ENCODE measurements at places on chromosomes 1 and 21. TPM values are rescaled to one million over a fixed set of nuclear protein-coding genes. Genes with fewer than 3 reads are reported as not detected.

The CRP gene
- not detected for total RNA-seq

The DENND2C gene
- 3.7 TPM for total RNA-seq

The C1orf198 gene
- 73.9 TPM for total RNA-seq

The FCRL6 gene
- 0.16 TPM for total RNA-seq

The PKP1 gene
- total RNA-seq, result 0.16 TPM

The NECTIN4 gene
- total RNA-seq, result not detected

DNA sequence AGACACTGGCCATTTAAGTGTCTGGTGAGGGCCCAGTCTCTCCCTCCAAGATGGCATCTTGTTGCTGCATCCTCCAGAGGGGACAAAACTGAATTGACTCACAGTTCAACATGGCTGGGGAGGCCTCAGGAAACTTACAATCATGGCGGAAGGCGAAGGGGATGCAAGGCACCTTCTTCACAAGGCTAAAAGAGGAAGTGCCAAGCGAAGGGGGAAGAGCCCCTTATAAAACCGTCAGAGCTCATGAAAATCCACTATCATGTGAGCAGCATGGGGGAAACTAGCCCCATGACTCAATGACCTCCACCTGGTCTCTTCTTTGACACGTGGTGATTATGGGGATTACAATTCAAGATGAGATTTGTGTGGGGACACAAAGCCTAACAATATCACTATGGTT, 280.1 kb downstream of the HHAT start:
- DNase-seq, result no peak

- no peak for DNase-seq
These were observed 12.2 kb downstream of the SH3BP5L start for GRCh38 chr1:248813546-248813945.

DNA sequence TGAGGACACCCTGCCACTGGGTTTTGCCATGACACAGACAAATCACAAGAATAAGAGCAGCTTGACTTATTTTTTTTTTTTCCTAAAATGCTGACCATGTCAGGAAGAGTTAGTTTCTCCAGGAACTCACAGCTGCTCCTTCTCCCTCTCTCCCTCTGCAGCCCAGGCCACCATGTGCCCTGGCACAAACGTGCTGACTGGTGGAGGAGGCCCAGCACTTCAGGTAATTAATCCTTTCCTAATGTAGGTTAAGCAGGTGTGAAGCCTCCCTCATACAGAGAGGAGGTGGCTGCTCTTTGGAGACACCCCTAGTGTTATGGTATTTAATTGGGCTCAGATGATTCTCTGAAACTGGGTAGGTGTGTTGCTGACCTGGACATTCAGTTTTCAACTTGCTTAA, 129.8 kb upstream of the USH2A start:
- DNase-seq, result no peak

- no peak for DNase-seq
These were observed 22.8 kb upstream of the GPX7 start for GRCh38 chr1:52579415-52579814.

DNA sequence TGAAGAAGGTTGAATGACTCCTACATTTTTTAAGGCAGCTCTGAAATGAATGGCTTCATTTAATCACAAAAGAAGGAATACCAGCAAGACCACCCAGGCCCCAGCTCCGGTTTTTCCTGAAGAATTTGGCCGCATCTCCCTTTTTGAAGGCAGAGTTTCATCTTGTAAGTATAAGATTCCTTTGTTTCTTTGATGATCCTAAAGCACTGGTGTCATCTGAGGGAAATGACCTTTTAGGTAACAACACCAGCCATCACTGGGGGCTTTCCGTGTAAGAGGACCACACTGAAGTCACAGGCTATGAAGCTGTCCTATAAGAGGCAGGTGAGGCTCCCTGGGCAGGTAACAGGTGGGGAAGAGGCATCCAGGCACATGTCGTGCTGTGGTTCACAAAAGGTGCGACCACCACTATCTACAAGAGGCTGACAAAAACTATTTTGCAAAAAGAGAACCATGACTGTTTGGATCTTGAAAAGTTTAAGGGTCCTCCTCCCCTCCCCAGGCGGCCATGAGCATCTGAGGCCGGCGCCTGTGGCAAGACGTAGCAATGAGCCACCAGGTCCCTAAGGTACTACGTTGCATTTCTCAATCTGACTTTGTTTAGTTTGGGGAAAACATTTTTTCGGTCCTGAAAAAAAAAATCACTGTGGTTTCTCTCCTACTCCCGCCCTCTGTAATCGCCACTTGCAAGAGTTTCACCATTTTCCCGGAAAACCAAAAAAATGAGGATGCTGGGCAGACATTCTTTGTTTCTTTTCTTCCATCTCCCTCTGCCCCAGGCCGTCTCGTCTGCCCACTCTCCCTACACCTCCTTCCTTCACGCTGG, 46.3 kb upstream of the IRF2BP2 start:
- DNase-seq, result no peak

DNA sequence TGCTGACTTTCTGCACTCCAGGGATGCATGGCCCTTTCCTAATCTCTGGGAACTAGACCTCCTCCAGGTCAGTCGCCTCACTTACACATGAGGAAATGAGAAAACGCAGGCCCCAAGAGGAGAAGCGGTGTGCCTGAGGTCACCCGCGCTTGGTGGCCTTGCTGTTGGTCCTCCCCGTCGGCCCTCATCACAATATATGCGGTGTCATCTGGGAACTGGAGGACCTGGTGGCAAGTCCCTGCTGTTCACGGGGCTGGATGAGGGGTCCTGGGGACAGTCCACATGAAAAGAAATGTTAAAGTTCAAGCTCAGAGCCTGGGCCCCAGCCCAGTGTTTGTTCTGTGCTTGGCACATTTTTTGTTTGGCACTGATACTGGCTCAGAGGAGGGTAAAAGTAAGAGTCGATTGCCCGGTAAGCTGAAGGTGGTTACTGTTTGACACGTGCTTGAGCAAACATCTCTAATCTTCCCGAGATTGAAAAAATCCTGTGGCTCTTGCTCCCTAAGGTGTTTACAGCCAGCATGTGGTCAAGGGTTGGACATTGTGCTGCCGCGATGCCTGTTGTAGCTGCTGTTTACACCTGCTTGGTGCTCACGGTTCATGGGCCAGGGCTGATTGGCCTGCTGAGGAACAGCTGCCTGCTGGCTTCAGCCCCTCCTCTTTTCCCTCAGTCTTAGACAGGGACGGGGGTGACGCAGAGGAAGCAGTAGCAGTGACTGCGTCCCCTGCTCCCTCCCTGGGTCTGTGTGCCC, 5.2 kb downstream of the COQ8A start:
- peak; percentile 73 for DNase-seq

DNA sequence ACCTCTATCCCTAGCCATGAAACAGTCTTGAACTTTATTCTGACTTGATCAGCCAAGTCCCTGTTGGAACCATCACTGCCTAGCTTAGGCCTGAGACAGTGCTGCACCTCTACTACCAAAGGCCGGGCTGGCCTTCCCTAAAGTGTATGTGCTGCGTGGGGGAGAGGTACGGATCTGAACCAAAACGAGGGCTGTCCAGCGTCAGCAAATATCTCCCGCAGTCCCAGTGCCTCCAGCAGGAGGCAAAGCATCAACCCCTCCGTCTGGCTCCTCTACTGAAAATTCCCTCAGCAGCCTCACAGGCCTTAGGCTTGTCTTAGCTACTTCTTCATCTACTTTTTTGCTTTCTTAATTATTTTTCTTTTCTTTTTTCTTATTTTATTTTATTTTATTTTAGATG, 33.3 kb upstream of the KIF26B start:
- peak; percentile 60 for DNase-seq

GRCh38 chr21:14911351-14911750, 153.4 kb downstream of the NRIP1 start:
- no peak for DNase-seq

DNA sequence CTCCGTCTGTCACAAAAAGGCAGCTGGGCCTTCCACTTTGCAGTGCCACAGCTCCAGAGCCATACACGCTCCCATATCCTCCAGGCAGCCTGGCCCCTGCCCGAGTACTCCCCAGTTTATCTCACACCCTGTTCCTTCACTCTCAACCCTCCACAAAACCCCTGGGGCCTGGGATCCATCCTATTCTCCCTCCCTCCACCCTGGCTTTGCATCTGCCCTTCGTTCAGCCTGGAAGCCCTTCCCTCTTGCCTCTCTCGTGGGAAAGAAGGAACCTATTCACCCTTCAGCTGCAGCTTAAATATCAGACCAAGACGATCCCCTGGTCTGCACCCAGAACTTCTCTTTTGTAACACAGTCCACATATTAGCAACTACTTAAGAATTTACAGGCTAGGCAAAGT, 56.7 kb downstream of the CAMK2N1 start:
- DNase-seq, result no peak

GRCh38 chr1:115275216-115275615, 62.8 kb downstream of the NGF start:
- no peak for DNase-seq

DNA sequence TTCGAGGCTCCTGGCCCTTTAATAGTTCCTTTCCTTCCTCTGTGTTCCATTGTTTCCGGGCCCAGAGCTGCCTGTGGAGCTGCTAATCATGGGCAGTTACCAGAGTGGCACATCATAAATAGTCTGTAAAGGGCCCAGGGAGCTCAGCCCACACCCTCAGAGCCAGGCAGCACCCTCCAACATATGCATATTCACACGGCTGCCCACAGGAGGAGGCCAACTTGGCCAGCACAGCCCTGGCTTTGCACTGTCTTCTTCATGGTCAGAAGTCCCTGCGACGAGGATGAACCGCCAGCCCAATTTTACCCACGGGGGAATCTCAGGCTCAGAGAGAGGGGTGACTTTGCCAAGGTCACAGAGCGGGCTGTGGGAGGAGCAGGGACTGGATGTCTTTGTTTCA, 172.5 kb downstream of the TRABD2B start:
- no peak for DNase-seq

GRCh38 chr1:5815716-5816115, 176.5 kb downstream of the NPHP4 start:
- no peak for DNase-seq

GRCh38 chr21:34018910-34019309, 54.5 kb upstream of the MRPS6 start:
- DNase-seq, result no peak

- no peak for DNase-seq
These were observed 25.1 kb downstream of the RRP1B start for GRCh38 chr21:43684424-43684823.

GRCh38 chr1:214469290-214469689, 82.1 kb downstream of the PTPN14 start:
- DNase-seq, result no peak

GRCh38 chr1:207499573-207499972, 3.6 kb downstream of the CR1 start:
- peak; percentile 81 for DNase-seq

DNA sequence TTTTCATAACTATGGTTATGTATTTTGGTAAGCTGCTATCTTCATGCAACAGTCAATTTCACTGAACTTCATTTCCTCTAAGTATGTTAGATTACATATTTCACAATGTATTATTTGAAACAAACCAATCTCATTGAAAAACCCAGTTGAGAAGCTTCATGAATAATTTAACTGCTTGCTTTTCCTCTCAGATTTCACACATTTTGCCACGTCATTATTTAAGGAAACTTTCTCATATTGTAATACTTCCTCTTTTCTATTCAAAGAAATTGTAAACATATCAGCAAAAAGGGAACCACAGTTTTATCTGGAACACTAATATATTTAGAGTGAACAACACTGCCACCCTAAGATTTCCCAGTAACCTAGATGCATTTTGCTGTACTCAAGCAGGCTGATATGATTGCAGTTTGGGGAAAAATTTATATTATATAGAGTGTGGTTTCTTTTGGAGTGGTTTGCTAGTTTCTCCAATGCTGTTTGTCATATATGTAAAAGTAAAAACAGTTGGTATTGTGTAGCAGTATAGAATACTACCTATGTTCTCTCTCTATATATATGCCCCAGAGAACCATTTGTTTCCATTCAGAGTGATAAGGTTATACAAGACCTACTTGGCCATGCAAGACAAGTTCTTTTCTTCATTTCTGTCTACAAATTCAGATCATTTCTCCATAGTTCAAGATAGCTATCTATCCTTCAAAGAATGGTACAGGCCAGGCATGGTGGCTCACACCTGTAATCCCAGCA, 28.4 kb upstream of the AHCTF1 start:
- DNase-seq, result no peak

GRCh38 chr1:185425163-185425562, 108.1 kb upstream of the IVNS1ABP start:
- no peak for DNase-seq

DNA sequence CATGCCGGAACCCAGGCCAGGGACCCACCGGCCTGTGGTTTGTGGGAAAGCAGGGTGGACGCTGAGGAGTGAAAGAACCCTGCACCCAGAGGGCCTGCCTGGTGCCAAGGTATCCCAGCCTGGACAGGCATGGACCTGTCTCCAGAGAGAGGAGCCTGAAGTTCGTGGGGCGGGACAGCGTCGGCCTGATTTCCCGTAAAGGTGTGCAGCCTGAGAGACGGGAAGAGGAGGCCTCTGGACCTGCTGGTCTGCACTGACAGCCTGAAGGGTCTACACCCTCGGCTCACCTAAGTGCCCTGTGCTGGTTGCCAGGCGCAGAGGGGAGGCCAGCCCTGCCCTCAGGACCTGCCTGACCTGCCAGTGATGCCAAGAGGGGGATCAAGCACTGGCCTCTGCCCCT, 18.5 kb downstream of the CSF1 start:
- peak; percentile 64 for DNase-seq

DNA sequence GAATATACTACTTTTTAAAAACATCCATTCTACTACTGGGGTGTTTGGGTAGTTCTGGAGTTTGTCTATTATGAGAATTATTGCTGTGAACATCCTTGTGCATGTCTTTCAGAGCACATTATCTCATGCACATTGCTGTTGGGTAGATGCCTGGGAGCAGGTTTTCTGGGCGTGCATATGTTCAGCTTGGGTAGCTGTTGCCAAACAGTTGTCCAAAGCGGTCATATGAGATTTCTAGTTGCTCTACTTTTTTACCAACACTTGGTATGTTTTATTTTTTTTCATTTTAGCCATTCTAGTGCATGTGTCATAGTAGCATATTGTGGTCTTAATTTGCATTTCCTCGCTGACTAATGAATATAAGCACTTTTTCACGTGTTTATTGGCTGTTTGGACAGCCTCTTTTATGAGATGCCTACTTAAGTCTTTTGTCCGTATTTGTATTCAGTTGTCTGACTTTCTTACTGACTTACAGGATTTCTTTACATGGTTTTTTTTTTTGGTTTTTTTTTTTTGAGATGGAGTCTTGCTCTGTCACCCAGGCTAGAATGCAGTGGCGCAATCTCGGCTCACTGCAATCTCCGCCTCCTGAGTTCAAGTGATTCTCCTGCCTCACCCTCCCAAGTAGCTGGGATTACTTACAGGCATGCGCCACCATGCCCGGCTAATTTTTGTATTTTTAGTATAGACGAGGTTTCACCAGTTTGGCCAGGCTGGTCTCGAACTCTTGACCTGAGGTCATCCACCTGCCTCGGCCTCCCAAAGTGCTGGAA, 18.1 kb downstream of the ZDHHC18 start:
- no peak for DNase-seq

GRCh38 chr1:237931581-237931980, 40.9 kb upstream of the ZP4 start:
- no peak for DNase-seq

- no peak for DNase-seq
These were observed 163.6 kb upstream of the HP1BP3 start for GRCh38 chr1:20950679-20951078.

Measured in cardiac septum (tissue), 1 donor.